Myocyte (in vitro differentiated cells): ENCODE measurements at places on chromosomes 7 and 10.

GRCh38 chr10:114083040-114083439 is 39.4 kb downstream of the ADRB1 start:
- DNase-seq = no peak

DNA sequence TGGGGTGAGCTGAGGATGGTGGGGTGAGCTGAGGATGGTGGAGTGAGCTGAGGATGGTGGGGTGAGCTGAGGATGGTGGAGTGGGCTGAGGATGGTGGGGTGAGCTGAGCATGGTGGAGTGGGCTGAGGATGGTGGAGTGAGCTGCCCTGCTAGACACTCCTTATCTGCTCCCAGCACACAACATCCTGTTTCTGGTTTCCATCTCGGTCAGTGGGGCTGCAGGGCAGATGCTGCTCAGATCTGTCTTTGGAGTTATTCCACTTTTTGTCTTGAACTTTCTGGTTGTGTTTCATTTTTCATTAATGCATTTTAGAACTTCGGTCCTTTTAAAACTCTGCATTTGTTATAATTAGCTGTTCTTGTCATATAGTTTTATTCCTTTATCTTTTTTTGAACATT is 67.9 kb upstream of the ANTXRL start:
- DNase-seq = no peak

DNA sequence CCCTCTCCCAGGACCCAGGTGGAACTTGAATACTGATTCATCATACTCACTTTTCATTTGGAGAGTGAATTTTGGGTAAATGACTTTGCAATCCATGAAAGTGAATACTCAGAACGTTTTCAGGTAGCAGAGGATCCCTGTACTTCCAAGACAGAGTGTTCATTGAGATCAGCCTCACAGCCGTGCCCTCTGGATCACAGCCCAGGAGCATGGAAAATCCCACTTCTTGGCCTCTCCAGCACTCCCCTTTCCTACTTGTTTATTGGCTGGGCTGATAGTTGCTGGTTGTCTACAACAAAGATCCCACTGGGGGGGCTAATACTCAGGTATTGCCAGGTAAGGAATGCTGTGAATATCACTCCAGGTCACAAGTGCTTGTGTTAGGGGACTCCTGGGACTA is 5.9 kb downstream of the GCK start:
- no peak for DNase-seq

- DNase-seq = no peak
Measured at GRCh38 chr10:6314620-6315205, 112.0 kb downstream of the PFKFB3 start.
